Chondrocyte (in vitro differentiated cells): ENCODE measurements at places on chromosomes 13 and 19. TPM values are rescaled to one million over a fixed set of nuclear protein-coding genes. Genes with fewer than 3 reads are reported as not detected.
A peak's percentile ranks its signal among the peaks of the same experiment; 100 is the strongest.

- H3K36me3 ChIP-seq, result no peaks in the 10 kb centered on the region
- DNase-seq, result no peak
- H3K27me3 ChIP-seq, result peaks cover 9% of the 10 kb centered on the region
- H3K4me3 ChIP-seq, result no peak overlapping the region
Observed at GRCh38 chr13:92418818-92419412, 807.7 kb upstream of the GPC6 start.

DNA sequence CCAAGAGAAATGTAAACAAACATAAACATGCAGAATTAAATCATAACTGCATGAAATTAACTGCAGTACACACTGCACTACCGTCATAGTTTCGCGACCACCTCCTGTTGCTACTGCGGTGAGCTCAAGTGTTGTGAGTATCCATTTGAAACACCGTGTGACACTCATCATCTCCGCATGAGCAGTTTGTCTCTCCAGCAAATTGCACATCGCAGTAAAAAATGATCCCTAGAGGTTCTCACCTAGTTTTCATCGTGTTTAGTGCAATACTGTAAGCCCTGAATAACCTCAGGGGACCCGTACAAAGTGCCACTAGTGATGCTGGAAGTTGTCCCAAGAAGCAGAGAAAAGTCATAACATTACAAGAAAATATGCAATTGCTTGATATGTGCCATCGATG is 147.7 kb downstream of the DPF1 start:
- peaks cover 13% of the 10 kb centered on the region for H3K4me1 ChIP-seq
- DNase-seq, result no peak
- no peak overlapping the region for H3K27ac ChIP-seq
- no peaks in the 10 kb centered on the region for H3K27me3 ChIP-seq
- H3K36me3 ChIP-seq, result peaks cover 7% of the 10 kb centered on the region

DNA sequence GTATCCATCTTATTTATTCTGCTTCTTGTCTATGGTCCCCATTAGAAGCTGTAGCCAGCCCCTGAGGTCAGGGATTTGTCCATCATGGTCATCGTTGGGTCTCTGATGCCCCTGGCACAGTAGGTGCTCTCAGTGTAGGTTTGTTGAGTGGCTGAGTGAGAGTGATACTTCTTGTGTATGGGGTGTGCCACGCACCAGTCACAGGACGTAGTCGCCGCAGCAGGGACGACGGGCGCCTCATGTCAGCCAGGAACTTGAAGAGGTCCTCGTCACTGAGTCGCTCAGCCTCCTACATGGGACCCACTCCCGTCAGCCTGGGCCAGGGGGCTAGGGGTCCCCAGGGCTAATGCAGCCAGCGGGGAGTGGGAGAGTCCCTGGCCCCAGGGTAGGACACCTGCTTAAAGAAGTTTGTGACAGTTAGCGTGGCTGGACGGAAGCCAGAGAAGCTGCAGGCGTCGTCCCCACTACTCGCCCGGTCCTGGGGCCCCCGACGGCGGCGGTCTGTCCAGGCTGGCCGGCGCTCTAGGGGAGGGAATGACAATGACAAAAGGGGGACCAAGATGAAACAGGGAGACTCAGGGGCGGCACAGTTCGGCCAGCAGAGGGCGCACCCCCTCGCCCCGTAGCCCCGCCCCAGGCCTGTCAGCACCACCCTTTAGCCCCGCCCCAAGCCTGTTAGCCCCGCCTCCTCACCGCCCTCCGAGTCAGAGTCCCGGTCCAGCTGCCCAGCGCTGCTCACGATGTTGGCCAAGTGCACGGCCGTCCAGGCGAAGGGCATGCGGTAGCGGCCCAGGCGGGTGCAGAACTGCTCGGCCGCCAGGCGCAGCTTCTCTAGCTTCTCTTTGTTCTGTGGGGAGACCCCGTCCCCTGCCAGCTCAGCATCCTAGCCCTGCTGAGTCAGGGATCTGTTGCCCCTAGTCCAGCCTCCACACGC is 3.7 kb downstream of the ANGPTL8 start:
- H3K4me3 ChIP-seq, result peak overlapping the region; percentile 52
- H3K27ac ChIP-seq, result peak overlapping the region; percentile 63
- H3K4me1 ChIP-seq, result peaks cover 9% of the 10 kb centered on the region
- H3K36me3 ChIP-seq, result peaks cover 15% of the 10 kb centered on the region

- peaks cover 12% of the 10 kb centered on the region for H3K36me3 ChIP-seq
- no peak overlapping the region for H3K4me3 ChIP-seq
- DNase-seq, result no peak
- H3K27me3 ChIP-seq, result no peaks in the 10 kb centered on the region
Observed at GRCh38 chr13:98217597-98217996, 40.5 kb upstream of the RNF113B start.

DNA sequence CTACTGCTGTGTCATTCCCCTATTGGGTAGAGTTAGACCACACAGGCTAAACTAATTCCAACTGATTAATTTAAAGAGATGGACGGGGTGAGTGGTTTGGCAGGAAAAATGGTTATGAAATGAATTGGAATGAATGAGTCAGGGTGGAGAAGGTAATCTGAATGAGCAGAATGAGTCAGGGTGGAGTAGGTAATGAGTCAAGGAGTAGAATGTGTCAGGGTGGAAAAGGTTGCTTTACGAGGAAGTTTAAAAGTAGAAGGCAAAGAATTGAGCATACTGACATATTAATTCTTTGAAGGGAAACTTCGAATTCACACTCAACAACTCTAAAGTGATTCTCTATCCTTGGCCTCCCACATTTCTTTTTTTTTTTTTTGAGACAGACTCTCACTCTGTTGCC is 12.7 kb upstream of the ZNF121 start:
- no peaks in the 10 kb centered on the region for H3K36me3 ChIP-seq
- no peak overlapping the region for H3K4me3 ChIP-seq
- peak overlapping the region; percentile 62 for H3K27ac ChIP-seq

GRCh38 chr19:48510421-48511268 is 990 bp downstream of the LMTK3 start:
- peaks cover 12% of the 10 kb centered on the region for H3K4me1 ChIP-seq
- H3K4me3 ChIP-seq, result peak overlapping the region; percentile 60
- no peak overlapping the region for H3K27ac ChIP-seq
- H3K36me3 ChIP-seq, result no peaks in the 10 kb centered on the region

GRCh38 chr19:14089662-14090508 is 666 bp downstream of the SAMD1 start:
- H3K27me3 ChIP-seq, result no peaks in the 10 kb centered on the region
- H3K27ac ChIP-seq, result peak overlapping the region; percentile 0
- H3K4me1 ChIP-seq, result peaks cover 19% of the 10 kb centered on the region
- no peak for DNase-seq
- peaks cover 13% of the 10 kb centered on the region for H3K36me3 ChIP-seq

GRCh38 chr19:34963573-34964406 is at the start of gene ZNF792:
TSS of gene ZNF792 (minus strand) at chr19:34964229. CDS start at chr19:34963662, 567 bp downstream.
- peak within 1 kb of the TSS; percentile 49 for H3K27ac ChIP-seq
- peak; percentile 92 for DNase-seq
- peaks cover 4% of the 10 kb centered on the region for H3K27me3 ChIP-seq

- H3K4me3 ChIP-seq, result no peak overlapping the region
- no peak for DNase-seq
- H3K27me3 ChIP-seq, result no peaks in the 10 kb centered on the region
- H3K36me3 ChIP-seq, result peaks cover 11% of the 10 kb centered on the region
- H3K4me1 ChIP-seq, result no peaks in the 10 kb centered on the region
Observed at GRCh38 chr13:51938454-51938853, 72.8 kb downstream of the ATP7B start.

- no peak overlapping the region for H3K27ac ChIP-seq
- H3K36me3 ChIP-seq, result peaks cover 4% of the 10 kb centered on the region
- peaks cover 73% of the 10 kb centered on the region for H3K4me1 ChIP-seq
- no peak for DNase-seq
- no peaks in the 10 kb centered on the region for H3K27me3 ChIP-seq
- no peak overlapping the region for H3K4me3 ChIP-seq
Observed at GRCh38 chr13:41056194-41056593, 5.1 kb upstream of the WBP4 start.

GRCh38 chr19:51089786-51090185 is 7.1 kb upstream of the KLK14 start:
- no peaks in the 10 kb centered on the region for H3K27me3 ChIP-seq
- H3K36me3 ChIP-seq, result peaks cover 2% of the 10 kb centered on the region
- H3K27ac ChIP-seq, result no peak overlapping the region
- no peak overlapping the region for H3K4me3 ChIP-seq

DNA sequence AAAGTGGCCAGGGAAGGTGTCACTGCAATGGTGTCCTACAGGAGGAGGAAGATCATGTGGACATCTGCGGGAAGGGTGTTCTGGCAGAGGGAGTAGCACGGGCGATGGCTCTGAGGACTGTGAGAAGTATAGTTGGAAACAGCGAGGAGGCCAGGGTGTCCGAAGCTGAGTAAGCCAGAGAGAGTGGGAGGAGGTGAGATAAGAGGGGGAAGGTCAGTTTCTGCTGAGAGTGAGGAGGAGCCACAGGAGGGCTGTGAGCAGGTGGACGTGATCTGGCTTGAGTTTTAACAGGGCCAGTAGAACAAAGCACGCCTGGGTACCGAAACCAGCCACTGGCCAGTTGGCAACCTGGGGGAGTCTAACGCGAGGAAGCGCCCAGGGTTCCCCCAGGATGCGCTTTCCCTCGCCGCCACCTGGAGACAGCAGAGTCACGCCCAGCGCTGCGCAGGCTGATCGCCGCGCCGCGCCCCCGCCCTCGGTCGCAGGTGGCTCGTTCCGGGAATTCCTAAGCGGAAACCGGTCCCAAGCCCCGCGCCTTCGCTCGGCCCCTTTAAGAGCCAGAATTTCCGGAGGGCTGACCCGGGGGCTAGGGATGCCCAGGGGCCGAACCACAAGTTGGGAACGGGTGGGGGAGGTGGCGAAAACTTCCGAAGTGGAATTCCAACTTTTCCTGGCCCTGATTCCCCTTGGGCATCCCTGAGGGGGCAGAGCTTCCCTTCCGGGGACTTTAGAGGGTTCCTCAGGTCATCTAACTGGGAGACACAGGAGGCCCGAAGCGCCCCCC is 1.1 kb upstream of the LSR start:
- H3K27me3 ChIP-seq, result peaks cover 68% of the 10 kb centered on the region
- peak overlapping the region; percentile 35 for H3K4me3 ChIP-seq
- H3K27ac ChIP-seq, result no peak overlapping the region
- peaks cover 10% of the 10 kb centered on the region for H3K4me1 ChIP-seq

DNA sequence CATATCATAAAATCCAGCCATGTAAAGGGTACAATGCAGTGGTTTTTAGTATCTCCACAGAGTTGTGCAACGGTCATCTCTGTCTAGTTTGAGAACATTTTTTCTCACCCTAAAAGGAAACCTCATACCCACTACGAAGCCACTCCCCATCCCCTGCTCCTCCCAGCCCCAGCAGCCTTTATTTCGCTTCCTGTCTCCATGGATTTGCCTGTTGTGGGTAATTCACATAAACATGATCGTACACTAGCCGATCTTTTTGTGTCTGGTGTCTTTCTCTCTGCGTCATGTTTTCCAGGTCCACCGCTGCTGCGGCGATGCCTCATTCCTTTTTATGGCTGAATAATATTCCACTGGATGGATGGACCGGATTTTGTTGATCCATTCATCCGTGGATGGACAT is 28.6 kb downstream of the BICRA start:
- no peaks in the 10 kb centered on the region for H3K27me3 ChIP-seq
- peaks cover 23% of the 10 kb centered on the region for H3K4me1 ChIP-seq
- H3K27ac ChIP-seq, result peak overlapping the region; percentile 87
- no peaks in the 10 kb centered on the region for H3K36me3 ChIP-seq
- DNase-seq, result no peak

- H3K4me1 ChIP-seq, result peaks cover 17% of the 10 kb centered on the region
- no peak overlapping the region for H3K27ac ChIP-seq
- DNase-seq, result no peak
Observed at GRCh38 chr13:26759249-26759906, 1.2 kb downstream of the GPR12 start.

SLC17A7 gene
- 0.17 to 0.47 TPM (median 0.33 TPM) in 3 replicates for total RNA-seq

STOML3 gene
- not detected in 3 replicates for total RNA-seq

GIPC3 gene
- total RNA-seq, result 0.15 to 3.3 TPM (median 2.2 TPM) in 3 replicates

SIGLEC9 gene
- not detected in 3 replicates for total RNA-seq

DKKL1 gene
- 1.5 to 2.4 TPM (median 2.1 TPM) in 3 replicates for total RNA-seq

ANKRD24 gene
- total RNA-seq, result 0.47 to 1.3 TPM (median 0.92 TPM) in 3 replicates

PROZ gene
- not detected in 3 replicates for total RNA-seq

DMPK gene
- total RNA-seq, result 95.0 to 176 TPM (median 162 TPM) in 3 replicates

GPR108 gene
- 38.4 to 42.4 TPM (median 39.8 TPM) in 3 replicates for total RNA-seq

VSTM2B gene
- not detected in 3 replicates for total RNA-seq

FSD1 gene
- total RNA-seq, result 8.8 to 13.7 TPM (median 11.6 TPM) in 3 replicates
